CD8-positive, alpha-beta memory T cell (primary cell): ENCODE measurements at places on chromosomes 7 and 10.
A peak's percentile ranks its signal among the peaks of the same experiment; 100 is the strongest.

DNA sequence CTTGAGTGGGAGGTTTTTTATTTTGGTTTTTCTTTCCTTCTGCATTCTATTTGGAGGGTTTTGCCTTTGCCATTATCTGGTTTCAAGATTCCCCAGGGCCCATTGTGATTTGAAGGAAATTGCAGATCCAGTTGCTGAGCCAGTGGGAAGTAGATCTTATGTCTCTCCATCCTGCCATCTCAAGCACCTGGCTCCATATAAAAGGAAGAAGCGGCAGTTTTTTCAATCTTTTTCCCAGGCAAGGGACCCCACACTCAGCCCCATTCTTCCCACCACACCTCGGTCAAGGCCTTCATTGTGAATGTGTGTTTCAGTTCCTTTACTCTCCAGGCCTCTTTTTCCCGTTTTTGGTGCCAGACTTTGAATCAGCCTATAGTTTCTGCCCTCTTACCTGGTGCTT lies 95.8 kb downstream of the MYO3A start:
- DNase-seq = no peak

DNA sequence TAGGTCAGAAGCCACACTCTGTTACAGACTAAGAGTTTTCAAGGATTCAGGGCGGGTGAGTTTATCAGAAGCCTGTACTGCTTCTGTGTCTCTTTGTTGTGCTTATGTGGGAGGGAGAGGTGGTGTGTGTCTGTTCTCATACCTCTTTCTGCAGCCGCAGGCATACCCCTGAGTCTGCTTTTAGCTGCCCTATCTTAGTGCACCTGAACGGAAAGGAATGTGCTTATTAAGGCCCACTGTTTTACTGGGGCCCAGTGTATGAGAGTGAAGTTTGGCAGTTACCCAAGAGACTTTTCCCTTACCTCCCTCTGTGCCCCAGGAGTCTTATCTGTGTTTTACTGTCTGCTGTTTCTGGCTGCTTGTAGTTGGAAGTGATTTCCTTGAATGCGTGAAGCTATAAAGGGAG lies 104.3 kb downstream of the TYW1 start:
- no peak for DNase-seq

DNA sequence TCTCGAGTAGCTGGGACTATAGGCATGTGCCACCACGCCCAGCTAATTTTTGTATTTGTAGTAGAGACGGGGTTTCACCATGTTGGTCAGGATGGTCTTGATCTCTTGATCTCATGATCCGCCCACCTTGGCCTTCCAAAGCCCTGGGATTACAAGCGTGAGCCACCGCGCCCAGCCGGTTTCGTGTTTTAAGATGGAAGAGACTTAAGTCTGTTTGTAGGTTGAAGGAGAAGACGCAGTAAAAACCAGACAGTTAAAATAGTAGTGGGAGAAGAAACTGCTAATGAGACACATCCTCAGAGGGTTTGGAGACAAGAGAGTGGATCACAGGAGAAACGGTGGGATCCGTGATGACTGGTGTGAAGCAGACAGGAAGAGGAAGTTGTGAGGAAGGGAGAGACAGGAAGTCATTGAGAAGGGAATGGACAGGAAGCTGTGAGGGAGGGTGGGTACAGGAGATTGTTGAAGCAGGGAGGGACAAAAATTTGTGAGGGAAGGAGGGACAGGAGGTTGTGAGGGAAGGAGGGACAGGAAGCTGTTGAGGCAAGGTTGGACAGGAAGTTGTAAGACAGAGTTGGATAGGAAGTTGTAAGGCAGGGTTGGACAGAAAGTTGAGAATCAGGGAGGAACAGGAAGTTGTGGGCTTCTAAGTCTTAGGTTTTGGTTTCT lies 115.5 kb downstream of the WDFY4 start:
- no peak for DNase-seq

DNA sequence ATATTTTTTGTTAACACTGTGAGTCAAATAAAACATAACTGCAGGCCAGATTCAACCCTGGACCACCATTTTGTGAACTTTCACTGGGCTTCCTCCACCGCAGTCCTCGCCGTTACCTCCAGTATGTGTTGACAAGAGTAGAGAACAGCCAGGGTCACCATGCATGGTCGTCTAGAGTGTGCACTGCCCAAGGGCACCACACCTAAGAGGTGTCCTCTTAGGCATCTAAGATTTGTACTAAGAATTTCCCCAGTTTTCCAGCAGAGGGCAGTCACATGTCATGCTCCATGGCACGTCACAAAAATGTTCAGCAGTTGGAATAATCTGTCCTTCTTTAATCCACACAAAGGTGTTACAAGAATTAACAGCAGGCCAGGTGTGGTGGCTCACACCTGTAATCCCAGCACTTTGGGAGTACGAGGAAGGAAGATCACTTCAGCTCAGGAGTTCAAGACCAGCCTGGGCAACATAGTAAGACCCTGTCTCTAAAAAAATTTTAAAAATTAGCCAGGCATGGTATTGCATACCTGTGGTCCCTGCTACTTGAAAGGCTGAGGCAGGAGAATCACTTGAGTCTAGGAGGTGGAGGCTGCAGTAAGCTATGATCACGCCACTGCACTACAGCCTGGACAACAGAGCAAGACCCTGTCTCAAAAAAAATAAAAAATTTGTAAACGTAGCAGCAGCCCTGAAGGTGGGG lies 71.2 kb upstream of the FOXK1 start:
- peak; percentile 55 for DNase-seq

GRCh38 chr7:51349820-51350545 lies 33.4 kb upstream of the COBL start:
- no peak for DNase-seq

- DNase-seq = no peak
Measured at GRCh38 chr7:90933041-90933440, 331.2 kb upstream of the FZD1 start.

GRCh38 chr7:45582136-45582749 lies 8.1 kb downstream of the ADCY1 start:
- DNase-seq = no peak

- DNase-seq = peak; percentile 44
Measured at GRCh38 chr7:962401-963081, 8.1 kb upstream of the ADAP1 start.

DNA sequence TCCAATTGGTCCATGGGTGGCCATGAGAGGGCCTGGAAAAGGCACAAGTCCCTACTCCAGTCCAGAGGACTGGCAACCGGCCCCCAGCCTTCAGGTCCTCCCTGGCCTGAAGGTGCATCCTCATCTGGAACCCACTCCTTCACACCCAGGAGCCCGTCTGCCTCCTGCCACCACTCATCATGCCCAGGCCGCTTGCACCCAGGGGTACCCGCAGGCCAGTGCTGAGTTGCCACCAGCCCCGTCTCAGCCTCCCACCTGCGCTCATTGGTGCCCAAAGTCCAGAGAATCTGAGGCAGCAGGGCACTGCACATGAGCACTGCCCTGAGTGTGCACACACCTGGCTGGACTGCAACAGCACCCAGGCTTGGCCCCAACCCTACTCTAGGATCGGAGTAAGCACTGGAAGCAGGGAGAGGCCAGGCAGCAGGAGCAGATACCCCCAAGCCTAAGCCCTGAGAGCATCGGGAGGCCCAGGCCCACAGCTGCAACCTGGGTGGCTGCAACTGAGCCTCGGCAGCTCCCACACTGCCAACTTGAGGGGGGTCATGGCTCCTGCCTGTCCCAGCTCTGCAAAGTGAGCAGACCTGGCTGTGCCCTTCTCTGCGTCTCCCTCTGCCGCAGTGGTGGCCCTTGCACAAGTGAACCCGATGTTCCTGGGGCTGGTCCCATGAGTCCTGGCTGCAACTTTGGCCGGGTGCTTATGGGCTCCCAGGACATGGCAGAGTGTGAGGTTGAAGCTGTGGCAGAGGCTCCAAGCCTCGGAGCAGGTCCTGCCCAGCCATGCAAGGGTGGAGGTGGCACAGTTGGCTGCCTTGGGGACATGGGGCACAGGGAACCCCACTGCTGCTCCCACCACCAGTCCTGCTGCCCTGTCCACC lies 44.3 kb downstream of the TCERG1L start:
- DNase-seq = no peak

- no peak for DNase-seq
Measured at GRCh38 chr10:128854963-128855362, 612.1 kb upstream of the MGMT start.

- no peak for DNase-seq
Measured at GRCh38 chr7:10268034-10268433, 705.6 kb upstream of the PHF14 start.

- DNase-seq = no peak
Measured at GRCh38 chr7:146393346-146393745, 276.7 kb downstream of the CNTNAP2 start.

DNA sequence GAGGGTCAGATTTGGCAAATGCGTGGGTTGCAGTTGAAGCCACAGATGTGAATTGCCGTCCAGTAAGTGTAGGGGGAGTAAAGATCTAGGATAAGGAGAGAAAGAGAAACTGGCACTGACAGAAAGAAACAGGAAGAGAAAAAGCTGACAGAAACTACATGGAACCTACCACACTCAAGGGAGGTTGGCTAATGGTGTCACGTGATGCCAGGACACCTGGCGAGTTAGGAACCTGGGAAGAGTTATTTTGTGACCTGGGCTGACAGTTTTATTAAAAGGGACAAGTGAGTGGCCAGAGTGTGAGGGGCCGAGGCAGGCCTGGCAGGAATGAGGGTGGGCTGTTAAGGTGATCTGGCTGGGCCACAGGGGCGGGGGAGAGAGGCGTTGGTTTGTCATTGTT lies 188.7 kb downstream of the ADARB2 start:
- DNase-seq = no peak

DNA sequence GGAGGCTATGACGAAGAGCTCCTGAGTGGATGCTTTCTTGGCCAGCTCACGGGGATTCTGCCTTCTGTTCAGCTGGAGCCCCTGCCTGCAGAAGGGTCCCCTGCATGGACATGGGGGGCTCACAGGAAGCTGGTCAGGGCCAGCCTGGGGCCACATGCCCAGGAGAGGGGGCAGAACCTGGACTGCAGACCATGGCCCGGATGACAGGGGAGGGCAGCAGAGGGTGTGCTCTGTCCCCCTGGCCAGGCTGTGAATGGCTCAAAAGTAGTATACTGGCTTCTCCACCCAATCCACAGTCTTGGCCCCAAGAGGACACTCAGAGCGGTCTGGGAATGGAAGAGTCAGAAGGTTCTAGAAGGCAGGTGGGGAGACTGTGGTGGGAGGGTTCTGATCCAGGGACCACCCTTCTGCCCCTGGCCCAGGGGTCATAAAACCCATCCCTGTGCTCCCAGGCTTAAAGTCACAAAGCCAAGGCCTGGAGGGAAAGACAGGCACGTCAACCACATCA lies 40.3 kb downstream of the PPIF start:
- no peak for DNase-seq

GRCh38 chr7:15829691-15830090 lies 143.2 kb upstream of the MEOX2 start:
- no peak for DNase-seq
